DMS 273 treated with DMSO at 0.1 percent for 48 hours (cell line): ENCODE measurements at places on chromosomes 12 and 14.

DNA sequence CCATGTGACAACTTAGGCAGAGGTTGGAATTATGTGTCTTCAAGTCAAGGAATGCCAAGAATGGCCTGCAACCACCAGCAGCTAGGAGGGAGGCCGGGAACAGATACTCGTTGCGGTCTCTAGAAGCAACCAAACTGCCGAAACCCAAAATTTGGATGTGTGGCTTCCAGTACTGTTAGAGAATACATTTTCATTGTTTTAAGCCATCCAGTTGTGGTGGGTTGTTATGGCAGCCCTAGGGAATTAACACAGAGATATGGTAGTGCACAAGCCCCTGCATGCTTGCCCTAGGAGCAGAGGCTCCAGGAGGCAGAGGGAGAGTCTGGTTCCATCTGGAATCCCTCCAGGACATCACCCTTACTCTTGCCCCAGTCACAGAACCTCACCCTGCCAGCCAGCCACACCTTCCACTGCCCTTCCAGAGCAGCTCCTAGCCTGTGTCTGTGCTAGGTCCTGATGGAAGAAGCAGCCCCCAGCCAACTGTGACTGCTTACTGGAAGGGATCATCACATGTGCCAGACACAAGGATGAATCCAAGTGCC lies 19.5 kb downstream of the PITPNM2 start:
- DNase-seq: no peak

GRCh38 chr12:23950775-23951451 lies 1.4 kb upstream of the SOX5 start:
- DNase-seq: peak; percentile 62

GRCh38 chr12:71694099-71694820 lies 8.4 kb downstream of the TMEM19 start:
- no peak for DNase-seq

- DNase-seq: no peak
Measured at GRCh38 chr12:71999795-72000194, 61.1 kb downstream of the TPH2 start.

GRCh38 chr12:46445093-46445492 lies 72.5 kb upstream of the SLC38A2 start:
- DNase-seq: no peak

- DNase-seq: no peak
Measured at GRCh38 chr12:91316161-91316906, 133.7 kb upstream of the DCN start.

DNA sequence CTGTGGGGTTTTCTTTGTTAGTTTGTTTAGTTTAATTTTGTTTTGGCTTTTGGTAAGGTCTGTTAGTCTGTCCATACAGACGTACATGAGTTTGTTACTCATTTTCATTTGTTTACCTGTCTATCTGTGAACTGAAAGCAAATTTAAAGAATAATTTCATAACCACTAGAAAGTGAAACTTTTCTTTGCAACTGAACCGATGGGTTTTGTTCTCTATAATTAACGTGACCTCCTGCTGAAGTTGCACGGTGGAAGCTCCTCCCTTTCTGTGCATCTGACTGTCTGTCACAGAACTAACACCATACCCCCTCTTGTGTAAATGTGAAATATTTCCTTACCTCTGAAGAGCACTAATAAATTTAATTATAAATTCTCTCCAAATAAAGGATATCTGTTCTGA lies 595.5 kb downstream of the GALC start:
- DNase-seq: no peak

DNA sequence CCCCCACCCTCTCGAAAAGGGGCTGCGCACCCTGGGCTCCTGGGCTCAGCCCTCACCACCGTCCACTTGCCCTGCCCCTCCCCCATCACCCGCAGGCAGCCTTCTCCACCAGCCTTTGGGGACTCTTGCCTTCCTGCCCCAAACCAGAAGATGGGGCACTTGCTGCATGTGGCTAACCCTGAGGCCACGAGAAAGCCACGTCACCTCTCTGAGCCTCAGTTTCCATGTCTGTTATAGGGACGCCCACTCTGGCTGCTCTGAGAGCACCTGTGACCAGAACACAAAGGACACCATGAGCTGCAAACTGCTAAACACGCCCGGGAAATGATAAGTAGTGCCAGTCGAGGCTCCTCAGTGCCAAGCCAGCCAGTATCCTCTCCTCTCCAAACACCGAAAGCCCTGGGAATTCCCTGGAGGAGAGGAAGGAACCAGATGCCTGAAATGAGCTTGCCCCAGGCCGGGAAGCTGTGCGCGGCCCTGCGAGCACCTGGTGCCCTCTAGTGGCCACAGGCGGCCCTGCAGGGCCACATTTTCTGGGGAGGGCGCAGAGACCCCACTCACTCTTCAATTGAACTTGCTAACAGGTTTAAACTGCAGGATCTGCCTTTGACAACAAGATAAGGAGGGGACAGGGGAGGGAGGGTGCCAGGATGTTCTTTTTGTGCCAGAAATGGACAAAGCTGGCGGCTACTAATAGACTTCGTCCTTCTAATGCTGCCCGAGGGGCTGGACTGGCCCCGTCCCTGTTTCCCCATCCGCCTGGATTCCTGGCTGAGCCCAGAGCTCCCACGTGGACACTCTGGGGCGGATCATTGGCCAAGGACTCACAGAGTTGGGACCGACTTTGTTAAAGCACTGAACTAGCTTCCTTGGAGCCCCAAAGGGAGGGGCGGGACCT lies 10.2 kb upstream of the SERPINA9 start:
- peak; percentile 22 for DNase-seq

GRCh38 chr12:24975425-24975824 lies 26.5 kb upstream of the BCAT1 start:
- DNase-seq: no peak

- peak; percentile 67 for DNase-seq
Measured at GRCh38 chr14:64573109-64573508, 23.3 kb downstream of the PPP1R36 start.

DNA sequence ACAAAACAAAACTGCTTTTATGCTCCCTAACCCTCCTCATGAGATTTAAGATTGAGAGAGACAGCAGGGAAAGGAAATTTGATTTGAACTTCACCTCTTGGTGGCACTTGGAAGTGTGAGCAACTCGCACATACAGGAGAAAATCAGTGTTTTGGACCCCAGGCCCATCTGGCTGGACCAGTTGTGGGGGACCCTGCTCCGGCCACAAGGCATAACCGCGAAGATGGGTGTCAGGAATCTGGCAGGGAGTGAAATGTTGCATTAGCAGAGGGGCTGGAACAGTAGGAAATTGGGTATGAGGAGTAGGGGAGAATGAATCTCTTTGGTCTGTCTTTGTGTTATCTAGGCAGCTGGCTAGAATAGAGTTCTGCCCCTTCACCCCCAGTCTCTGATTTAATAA lies 1.2 kb downstream of the CIROP start:
- DNase-seq: no peak

DNA sequence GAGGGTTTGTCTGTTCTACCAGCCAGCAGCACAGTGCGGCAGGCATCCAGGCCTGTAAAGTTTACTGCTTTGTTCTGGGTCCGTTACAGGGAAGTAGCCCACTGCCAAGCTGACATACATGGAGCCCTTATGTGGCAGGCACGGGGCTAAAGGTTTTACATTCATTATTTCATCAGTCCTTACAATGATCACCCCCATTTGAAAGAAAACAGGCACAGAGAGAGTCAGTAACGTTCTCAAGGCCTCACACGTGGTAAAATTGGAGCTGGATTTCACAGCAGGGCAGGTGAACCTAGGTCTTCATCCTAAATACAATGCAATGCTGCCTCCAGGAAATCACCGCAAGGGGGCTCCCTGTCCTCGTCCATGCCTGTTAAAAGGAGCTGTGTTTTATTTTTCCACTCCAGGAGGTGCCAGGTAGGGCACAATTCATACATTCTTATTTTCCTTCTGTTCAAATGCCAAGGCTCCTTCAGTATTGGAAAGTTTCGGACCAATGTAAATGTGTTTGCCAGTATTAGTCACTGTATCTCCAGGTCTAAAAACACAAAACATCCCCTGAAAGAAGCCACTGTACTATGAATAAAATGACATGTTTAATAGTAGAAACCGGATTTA lies 172.2 kb upstream of the GZMB start:
- peak; percentile 26 for DNase-seq

DNA sequence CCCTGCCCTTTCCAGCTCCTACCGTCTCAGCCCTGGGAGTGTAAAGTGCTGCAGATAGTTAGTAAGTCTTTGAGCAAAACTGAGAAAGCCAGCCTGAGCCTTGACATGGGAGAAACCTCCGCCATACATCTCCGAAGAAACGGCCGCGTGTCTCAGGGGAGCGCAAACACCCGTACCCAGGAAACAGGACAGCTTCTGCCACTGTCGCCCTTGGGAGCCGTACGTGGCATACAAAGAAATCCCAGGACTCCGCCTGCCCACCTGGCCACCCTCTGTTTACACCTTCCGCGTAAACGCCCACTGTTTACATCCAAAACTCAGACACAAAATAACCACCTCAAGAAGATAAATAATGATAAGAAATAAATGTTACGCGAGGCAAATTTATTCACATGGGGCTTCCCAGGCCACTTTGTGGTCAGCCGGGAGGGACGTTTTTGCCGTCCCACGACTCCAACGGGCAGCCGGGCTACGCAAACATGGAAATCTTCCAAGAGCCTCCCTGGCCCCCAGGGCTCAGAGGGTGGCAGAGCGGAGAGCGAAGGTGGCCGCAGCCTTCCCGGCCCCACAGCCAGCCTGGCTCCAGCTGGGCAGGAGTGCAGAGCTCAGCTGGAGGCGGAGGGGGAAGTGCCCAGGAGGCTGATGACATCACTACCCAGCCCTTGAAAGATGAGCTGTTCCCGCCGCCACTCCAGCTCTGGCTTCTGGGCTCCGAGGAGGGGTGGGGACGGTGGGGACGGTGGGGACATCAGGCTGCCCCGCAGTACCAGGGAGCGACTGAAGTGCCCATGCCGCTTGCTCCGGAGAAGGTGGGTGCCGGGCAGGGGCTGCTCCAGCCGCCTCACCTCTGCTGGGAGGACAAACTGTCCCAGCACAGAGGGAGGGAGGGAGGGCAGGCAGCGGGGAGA lies at the start of gene BDKRB2:
BDKRB2 (plus strand) TSS at position 689 of the 908 bp plus-strand sequence. CDS start 32,269 bp downstream, outside the sequence.
- peak; percentile 71 for DNase-seq

DNA sequence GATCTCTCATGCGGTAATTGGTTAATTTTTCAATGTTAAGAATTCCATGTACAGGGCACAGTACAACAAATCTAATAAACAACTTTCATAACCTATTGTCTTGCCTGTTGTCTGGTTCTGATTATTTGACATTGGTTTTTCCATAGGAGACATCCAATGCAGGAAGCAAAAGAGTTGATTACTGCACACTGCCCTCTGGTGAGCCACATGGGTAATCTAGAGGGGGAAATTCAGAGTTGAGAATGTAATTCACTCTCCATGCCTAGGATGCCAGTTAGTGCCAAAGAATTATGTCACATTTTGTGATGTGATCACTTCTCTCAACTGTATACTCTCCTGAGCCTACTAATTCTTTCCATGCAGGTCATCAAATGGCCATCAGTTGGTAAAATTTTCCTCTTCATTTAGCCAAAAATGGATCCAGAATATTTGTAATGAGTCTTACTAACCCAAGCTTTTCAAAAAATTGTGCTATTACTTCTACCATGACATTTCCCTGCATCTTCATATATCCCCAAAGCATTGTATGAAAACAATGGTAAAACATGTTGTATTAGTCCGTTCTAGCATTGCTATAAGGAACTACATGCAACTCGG lies 17.7 kb upstream of the CCDC91 start:
- peak; percentile 5 for DNase-seq

DNA sequence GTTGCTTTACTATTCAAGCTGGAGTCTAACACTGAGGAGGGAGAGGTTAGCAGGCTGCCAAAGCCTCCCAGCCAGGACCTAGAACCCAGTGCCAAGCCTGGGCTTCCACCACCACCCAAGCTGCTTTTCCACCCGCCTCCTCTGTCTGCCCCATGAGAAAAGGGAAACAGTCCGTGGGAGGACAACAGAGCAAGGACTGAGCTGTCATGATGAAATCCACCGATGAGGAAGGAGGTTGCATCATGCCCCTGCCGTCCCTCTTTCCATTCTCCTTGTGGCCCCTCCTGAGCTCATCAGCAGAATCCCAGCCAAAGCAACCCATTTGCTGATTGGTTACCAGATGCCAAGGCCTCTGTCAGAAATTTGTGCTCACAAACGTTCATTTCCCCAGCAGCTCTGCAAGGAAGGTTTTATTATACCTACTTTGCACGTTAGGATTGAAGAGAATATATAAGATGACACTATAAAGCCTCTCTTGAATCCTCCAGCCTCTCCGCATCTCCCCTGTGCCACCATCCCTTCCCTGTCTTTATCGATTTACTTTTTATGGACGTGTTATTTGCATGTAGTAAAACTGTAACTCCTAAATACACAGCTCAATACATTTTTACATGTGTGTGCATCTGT lies 6.3 kb upstream of the SERPINA1 start:
- no peak for DNase-seq

DNA sequence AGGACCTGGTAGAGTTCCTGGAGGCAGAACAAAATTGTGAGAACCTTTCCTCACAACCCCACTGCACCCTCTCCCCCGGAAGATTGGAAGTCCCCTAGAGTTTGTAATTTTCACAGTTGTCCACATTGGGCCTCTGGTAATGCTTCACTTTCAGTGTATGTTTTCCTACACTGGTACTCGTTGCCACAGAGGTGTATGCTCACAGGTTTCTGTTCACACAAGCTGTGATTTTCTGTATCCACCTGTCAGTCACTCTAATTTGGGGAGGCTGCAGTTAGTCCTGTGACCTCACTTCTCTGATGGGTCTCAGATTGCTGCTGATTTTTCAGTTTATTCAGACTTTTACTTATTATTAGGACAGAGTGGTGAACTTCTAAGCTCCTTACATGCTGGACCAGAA lies 66.4 kb upstream of the BMP4 start:
- DNase-seq: no peak

DNA sequence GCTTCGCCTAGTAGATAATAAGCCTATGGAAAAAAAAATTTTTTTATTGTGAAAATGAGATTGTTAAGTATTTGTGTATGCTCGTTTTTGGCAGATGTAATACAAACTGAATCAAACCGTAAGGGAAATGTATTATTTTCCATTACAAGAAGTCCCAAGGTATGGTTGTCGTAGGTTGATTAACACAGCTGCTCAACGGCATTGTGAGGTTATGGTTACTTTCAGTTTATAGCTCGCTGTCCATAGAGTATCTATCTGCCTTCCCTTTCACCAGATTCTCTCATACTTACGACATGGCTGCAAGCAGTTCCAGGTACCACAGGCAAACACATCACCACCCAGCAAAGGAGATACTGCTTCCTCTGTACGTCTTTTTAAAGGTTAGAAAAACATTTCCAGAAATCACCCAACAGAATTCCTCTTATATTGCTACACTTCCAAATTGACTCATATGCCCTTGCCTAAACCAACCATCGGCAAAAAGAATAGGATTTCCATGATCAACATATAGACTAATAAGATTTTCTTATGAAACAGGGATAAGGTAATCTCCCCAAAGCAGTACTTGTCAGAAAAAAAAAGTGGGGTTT lies 338.6 kb downstream of the SYT1 start:
- no peak for DNase-seq

GRCh38 chr12:5817246-5817645 lies 127.8 kb downstream of the ANO2 start:
- DNase-seq: no peak

DNA sequence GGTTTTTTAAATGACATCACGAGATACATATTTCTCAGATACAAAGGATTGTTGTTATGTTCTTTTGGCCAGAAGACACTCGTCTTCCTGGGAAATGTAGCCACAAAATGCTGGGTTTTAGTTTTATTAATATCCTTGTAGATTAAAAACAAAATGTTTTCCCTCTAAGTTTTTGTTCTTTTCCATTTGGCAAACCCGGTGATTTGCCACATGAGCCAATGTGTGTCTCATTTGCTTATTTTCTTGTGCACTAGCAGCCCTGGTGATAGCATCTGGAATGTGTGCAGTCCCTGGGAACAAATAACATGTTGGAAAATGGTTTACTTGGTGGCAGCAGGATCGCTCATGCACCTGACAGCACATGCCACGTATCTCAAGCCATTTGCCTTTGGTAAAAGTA lies 61.0 kb downstream of the HMGA2 start:
- no peak for DNase-seq

- no peak for DNase-seq
Measured at GRCh38 chr12:121614872-121615467, 11.4 kb upstream of the ORAI1 start.
